Stimulated activated CD4-positive, alpha-beta T cell treated with anti-CD3 and anti-CD28 coated beads, TNF-alpha, amount 100 ng/mL, for 4 hours (primary cell): ENCODE measurements at places on chromosomes 1 and 21.

DNA sequence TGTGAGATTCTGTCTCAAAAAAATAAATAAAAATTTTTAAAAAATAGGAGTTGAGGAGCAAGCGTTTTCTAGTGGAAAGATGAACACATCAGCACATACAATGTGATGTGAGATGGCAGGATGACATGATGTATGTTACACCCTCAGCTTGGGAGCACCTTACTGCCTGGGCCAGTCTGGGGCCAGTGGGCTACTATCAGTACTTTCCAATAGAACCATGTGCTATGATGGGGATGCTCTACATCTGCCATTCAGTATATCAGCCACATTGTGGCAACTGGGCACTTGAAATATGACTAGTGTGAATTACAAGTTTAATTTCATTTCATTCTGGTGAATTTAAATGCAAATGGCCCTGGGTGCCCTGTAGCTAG lies 156.0 kb downstream of the PGBD5 start:
- DNase-seq, result no peak

DNA sequence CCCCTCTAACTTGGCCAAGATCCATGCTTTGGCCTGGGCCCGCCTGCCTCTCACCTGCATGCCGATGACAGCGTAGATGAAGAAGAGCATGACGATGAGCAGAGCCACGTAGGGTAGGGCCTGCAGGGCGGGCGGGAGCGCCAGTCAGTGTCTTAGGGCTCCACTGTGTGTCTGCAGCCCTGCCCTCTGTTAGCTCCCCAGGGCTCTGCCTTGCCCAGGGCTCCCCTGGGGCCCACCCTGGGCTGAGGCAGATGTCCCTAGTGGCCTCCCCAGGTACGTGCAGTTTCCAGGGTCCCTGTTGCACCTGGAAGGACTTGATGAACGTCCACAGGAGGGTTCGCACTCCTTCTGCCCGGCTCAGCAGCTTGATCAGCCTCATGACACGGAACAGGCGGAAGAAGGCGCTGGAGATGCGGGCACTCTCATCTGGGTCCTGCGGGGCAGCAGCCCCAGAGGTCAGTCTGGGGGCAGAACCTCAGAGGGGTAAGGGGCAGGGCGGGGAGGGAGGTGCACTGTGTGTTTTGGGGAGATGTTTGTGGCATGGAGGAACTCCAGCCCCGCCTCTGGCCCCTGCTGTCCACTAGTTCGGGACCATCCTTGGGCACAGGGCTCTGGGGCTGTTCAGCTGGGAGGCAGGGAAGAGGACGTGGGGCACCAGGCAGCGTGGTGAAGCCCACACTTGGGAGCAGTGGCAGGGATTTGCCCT lies 29.8 kb upstream of the KIF21B start:
- no peak for DNase-seq

DNA sequence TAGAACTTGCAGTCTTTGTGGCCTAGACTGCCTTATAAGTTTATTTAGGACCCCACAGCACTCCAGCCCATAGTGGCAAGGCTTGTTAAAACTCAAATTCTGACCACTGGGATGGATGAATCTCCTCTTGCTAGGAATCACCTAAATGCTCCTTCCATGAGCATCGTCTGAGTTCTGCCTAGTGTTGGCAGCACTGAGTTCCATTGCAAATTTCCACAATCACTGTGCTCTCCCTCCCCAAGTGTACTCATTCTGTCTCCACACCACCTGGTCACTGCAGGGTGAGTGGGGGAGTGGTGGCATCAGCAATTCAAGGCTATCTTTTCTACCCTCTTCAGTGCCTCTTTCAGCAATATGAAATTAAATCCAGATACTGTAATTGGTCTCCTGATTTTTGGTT lies 46.7 kb upstream of the PTBP2 start:
- DNase-seq, result no peak

DNA sequence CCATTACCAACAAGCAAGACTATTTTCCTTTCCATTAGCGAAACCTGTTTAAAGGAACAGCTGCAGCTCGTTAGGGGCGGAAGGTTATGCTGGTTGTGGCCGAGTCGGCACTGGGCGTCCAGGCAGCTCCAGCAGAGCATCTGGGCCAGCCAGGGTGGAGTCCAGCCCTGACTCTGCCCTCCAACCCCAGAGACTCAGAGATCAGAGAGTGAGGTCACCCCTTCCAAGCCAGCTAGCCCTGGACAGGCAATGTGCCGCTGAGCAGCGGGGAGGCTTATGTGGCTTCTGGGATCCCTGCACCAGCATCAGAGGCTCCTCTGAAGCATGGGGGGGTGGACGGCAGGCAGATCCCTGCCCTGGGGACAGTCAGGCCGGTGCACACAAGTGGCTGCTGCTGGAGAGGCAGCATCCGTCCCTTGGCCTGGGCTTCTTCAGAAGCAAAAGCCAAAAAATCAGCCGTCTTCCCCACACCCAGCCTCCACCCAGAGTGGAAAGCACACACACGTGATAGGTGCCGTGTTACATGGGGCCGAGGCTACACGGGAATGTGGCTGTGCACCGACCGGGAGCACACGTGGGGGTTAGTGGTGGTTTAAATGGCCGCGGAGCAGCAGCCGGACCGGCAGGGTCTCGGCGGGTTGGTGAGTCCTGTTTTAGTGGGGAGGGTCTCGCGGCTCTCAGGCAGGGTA lies 30.1 kb downstream of the SLC66A1 start:
- DNase-seq, result no peak
